Activated T-cell treated with anti-CD3 and anti-CD28 coated beads, Interleukin-2, amount 50 U/mL, for 72 hours (primary cell): ENCODE measurements at places on chromosomes 7 and 10. TPM values are rescaled to one million over a fixed set of nuclear protein-coding genes. Genes with fewer than 3 reads are reported as not detected.

Gene ASB10
- not detected for total RNA-seq

Gene TEX36
- total RNA-seq: not detected

DNA sequence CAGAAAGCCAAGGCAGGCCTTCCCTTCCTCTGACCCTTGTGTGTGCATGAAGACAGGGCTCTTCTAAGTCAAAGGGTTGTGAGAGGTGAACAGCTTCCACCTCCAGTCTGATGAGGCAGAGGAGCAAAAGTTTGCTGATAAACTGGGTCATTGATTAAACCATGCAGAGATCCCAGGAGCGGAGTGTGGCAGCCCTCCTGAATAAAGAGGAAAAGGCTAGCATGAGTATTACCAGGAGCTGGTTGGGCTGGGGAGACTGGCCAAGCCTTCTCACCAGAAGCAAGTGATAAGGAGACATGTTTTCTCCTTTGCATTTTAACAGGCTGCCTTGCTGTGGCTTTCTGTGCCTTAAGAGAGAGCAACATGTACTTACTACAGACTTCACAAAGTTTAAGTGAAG, 10.2 kb downstream of the LMOD2 start:
- DNase-seq: no peak
- no peak overlapping the region for H3K27ac ChIP-seq
- no peaks in the 10 kb centered on the region for H3K36me3 ChIP-seq
- no peak overlapping the region for H3K4me3 ChIP-seq
- H3K27me3 ChIP-seq: peaks cover 27% of the 10 kb centered on the region

Gene CXCL12
- total RNA-seq: not detected

- H3K4me3 ChIP-seq: no peak overlapping the region
- peaks cover 6% of the 10 kb centered on the region for H3K27me3 ChIP-seq
- H3K36me3 ChIP-seq: no peaks in the 10 kb centered on the region
- H3K4me1 ChIP-seq: no peaks in the 10 kb centered on the region
These were observed 573.9 kb downstream of the GATA3 start for GRCh38 chr10:8628351-8628750.

Gene MSRB2
- total RNA-seq: 15.0 TPM

DNA sequence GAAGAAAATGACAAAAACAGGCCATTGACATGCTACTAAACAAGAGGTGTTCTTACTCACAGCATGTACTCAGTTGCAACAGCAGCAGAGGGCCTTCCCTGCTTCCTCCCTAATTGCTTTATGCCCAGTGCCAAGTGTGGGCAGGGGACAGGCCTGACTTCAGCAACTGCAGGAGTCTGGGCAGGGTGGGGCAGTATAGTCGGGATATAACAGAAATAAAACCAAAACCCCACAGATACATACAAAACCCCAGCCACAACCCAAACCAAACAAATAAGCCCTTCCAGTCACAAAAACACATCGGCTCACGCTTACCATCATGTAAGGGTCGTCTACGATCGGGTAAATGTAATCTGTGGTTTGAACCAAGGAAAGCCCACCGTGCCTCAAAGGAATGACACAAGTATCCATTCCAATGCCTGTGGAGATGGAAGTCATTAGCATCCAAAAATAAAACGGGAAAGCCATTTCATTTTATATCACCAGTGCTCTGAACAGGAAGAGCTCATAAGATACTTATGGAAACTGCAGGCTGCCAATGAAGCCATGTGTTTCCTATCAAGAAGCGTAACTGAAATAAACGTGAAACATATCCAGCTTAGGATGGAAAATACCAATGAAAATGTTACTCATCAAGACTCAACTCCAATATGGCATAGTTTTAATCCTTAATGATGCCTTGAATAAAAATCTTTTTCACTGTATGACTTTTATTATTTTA, 9.5 kb downstream of the SEPHS1 start:
- peaks cover 28% of the 10 kb centered on the region for H3K4me1 ChIP-seq
- no peak overlapping the region for H3K4me3 ChIP-seq
- DNase-seq: no peak
- peaks cover 5% of the 10 kb centered on the region for H3K36me3 ChIP-seq

DNA sequence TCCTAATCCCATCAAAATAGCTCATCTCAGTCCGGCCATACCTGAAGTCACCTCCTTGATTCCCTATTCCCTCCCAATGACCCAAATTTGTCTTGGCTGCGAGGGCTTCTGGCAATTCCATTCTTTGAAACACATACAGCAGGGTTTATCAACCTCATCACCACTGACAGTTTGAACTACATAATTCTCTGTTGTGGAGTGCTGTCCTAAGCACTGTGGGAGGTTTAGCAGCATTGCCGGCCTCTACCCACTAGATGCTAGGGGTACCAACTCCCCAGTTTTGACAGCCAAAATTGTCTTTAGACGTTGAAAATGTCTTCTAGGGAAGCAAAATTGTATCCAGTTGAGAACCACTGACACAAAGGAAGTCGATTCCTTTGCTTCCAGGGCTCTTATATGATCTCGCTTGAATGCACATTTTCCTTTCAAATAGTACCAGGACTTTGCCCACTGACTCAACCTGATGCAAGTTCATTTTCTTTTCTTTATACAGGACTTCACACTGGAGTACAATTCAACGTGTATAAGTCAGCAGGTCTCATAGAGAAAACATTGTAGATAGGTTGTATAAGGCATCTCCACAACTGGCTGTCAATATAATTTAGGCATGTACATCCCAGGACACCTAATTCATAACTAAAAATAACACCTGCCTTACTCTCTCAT, 133.3 kb downstream of the STRA8 start:
- H3K36me3 ChIP-seq: peaks cover 14% of the 10 kb centered on the region
- DNase-seq: no peak
- peaks cover 20% of the 10 kb centered on the region for H3K4me1 ChIP-seq
- no peaks in the 10 kb centered on the region for H3K27me3 ChIP-seq

DNA sequence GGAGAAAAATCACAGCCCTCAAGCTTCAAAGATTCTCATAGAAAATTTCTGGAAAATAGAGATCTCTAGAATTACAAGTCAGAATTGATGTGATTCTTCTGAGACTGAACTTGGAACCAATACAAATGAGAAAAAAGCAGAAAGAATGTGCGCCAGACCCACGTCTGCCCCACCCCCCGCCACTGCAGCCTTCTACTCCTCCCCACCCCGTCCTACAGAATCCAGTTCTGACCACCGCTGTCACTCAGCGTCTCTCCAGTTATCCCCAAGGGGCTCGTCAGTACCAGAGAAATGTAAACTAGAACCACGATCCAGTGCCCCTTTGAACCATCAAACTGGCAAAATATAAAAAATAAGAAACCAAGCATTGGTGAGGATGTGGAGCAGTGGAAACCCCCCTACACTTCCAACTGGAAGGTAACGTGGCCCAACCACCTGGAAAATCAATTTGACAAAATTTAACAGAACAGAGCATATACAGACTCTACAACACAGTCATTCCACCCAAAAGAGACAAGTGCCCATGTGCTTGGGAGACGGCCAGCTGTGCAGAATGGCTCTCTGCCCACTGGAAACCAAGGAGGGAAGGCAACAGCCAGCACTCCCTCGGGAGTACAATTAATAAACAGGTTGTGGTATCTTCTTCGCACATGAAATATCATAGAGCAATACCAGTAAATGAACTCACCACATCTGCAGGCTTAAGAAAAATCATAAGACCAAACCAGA, 397.9 kb downstream of the TNS3 start:
- no peak for DNase-seq
- H3K4me1 ChIP-seq: no peaks in the 10 kb centered on the region
- H3K27me3 ChIP-seq: no peaks in the 10 kb centered on the region
- no peak overlapping the region for H3K27ac ChIP-seq
- no peak overlapping the region for H3K4me3 ChIP-seq

Gene PILRA
- total RNA-seq: 3.4 TPM

Gene ZNF365
- total RNA-seq: 0.12 TPM

DNA sequence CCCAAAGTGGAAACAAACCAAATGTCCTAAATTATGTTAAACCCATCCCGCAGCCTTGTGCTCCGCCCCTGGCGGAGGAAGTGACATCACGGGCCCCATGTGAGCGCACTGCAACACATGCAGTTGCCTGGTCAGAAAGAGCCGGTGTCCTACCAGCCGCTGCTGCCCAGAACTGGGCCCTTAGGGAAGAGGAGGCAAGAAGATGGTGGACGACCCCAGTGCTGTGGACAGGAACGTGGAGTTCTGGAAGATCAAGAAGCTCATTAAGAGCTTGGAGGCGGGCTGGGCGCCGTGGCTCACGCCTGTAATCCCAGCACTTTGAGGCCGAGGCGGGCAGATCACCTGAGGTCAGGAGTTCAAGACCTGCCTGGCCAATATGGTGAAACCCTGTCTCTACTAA, 18.0 kb downstream of the RHEB start:
- H3K36me3 ChIP-seq: peaks cover 4% of the 10 kb centered on the region
- H3K4me3 ChIP-seq: no peak overlapping the region
- no peak for DNase-seq
- no peak overlapping the region for H3K27ac ChIP-seq

Gene BAZ1B
- total RNA-seq: 94.5 TPM

- no peaks in the 10 kb centered on the region for H3K36me3 ChIP-seq
- DNase-seq: no peak
- no peak overlapping the region for H3K4me3 ChIP-seq
- H3K27me3 ChIP-seq: peaks cover 13% of the 10 kb centered on the region
These were observed 5.6 kb downstream of the CYP3A43 start for GRCh38 chr7:99833289-99833877.

DNA sequence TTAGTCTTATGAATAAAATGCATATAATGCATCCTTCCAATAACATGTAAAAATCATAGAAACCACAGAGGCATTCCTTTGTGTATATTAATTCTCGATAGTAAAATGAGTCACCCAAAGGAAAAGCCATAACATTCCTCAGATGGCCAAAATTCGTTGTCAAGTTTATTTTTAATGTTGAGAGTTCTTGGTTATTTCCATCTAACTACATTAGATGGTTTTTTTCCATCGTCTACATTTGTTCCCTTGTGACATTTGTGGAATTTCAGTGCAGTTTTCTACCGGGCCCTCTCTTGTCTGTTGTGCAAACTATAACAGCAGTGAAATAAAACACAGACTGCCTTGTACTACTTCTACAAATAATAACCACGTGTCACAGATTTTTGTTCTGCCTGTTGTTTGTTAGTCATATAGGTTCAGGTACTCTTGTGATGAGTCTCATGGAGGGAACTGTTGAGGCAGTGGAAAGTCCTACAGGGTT, 54.7 kb upstream of the CCAR1 start:
- DNase-seq: no peak
- no peaks in the 10 kb centered on the region for H3K27me3 ChIP-seq
- H3K4me1 ChIP-seq: no peaks in the 10 kb centered on the region
- no peak overlapping the region for H3K4me3 ChIP-seq
- no peak overlapping the region for H3K27ac ChIP-seq

DNA sequence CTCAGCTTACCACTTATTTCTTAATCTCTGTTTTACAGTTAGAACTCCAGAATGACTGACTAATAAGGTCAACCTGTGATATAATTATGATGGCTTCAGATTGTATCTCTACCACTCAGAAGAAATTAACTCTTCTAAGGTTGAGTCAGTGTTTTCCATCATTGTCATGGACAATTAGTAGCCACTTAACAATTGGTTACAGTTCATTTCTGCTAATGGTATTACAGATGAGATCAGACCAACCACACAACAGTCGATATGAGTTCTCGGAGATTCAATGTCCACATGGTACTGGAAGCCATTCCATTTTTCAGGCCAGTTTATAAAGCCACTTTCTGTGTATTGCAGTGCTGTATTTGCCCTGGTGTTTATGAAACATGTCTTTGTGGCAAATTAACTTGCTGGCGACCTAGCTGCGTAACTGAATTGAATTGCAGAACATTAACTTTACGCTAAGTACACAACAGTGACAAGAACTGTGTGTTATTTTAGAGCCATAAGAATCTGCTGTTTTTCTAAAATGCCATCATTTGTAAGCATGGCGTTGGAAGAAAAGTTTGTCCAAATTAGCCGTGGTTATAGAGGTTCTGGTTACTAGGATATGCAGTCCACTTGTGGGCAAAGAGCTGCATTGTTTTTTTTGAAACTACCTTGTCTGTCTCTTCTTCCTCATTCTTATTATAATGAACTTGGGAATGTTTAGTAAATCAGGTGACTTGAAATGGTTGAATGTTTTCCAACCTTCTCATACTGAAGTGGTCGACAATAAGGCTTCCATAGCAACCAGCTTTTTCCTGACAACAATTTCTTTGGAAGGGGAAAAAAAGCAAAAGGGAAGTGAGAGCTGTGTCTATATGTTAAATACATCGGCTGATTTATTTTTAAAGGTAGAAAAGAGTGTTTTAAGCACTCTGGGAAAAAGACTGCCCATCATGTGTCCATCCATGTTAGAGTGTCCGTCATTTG, 76.4 kb downstream of the CELF2 start:
- no peaks in the 10 kb centered on the region for H3K27me3 ChIP-seq
- DNase-seq: no peak
- no peaks in the 10 kb centered on the region for H3K36me3 ChIP-seq
- peaks cover 23% of the 10 kb centered on the region for H3K4me1 ChIP-seq
- no peak overlapping the region for H3K4me3 ChIP-seq

GRCh38 chr10:102147561-102147960, 4.6 kb upstream of the NOLC1 start:
- H3K4me1 ChIP-seq: peaks cover 18% of the 10 kb centered on the region
- H3K27ac ChIP-seq: peak overlapping the region; percentile 51
- peaks cover 14% of the 10 kb centered on the region for H3K36me3 ChIP-seq
- no peak overlapping the region for H3K4me3 ChIP-seq
- no peak for DNase-seq

Gene SMO
- 0.84 TPM for total RNA-seq

Gene TCAF2
- total RNA-seq: 36.5 TPM

Gene METTL27
- 1.8 TPM for total RNA-seq

Gene XPNPEP1
- total RNA-seq: 53.0 TPM

DNA sequence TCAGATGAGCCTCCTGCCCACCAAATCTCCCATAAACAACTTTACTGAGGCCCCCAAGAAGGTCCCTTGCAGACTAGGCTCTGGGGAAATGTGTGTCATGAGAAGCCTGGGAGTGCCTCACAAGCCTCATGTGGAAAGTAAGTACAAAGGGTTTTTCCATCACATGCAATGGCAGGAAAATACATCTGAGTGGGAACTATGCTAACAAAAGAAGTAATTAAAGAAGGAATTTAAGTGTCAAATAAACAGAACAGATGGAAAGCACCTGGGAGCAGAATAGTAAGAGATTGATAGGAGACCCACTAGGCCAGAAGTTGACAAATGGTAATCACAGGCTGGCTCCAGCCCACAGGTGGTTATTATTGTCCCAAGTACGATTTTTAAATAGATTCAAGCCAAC, 20.5 kb downstream of the GSAP start:
- H3K4me1 ChIP-seq: peaks cover 38% of the 10 kb centered on the region
- H3K36me3 ChIP-seq: no peaks in the 10 kb centered on the region
- no peak overlapping the region for H3K4me3 ChIP-seq
- H3K27me3 ChIP-seq: no peaks in the 10 kb centered on the region

- no peak overlapping the region for H3K4me3 ChIP-seq
- peaks cover 11% of the 10 kb centered on the region for H3K4me1 ChIP-seq
- DNase-seq: peak; percentile 86
- no peaks in the 10 kb centered on the region for H3K36me3 ChIP-seq
- H3K27ac ChIP-seq: no peak overlapping the region
- H3K27me3 ChIP-seq: no peaks in the 10 kb centered on the region
These were observed 14.7 kb upstream of the MICALL2 start for GRCh38 chr7:1473864-1474512.
